Activated T-cell treated with anti-CD3 and anti-CD28 coated beads, Interleukin-2, amount 50 U/mL, for 24 hours (primary cell): ENCODE measurements at places on chromosomes 12 and 14.

- no peak overlapping the region for H3K27ac ChIP-seq
- peaks cover 41% of the 10 kb centered on the region for H3K4me1 ChIP-seq
Observed at GRCh38 chr12:46462641-46463355, 90.2 kb upstream of the SLC38A2 start.

DNA sequence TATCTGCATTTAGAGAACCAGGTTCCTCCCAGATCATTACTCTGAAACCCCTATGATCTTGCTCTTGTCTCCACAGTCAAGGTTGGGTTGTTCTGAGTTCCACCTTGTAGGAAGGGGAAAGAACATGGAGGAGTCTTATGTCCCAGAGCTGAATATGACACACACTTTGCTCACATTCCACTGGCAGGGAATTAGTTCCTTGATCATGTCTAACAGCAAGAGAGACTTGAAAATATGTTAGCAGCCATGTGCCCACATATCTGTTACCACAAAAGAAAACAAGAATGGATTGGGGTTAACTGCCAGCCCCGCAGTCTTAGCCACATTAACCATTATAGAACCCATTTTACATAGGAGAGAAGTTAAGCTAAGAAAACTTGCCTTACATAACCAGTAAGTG lies 71.1 kb upstream of the MDM1 start:
- H3K36me3 ChIP-seq = no peaks in the 10 kb centered on the region
- no peaks in the 10 kb centered on the region for H3K27me3 ChIP-seq
- DNase-seq = no peak
- H3K4me1 ChIP-seq = peaks cover 15% of the 10 kb centered on the region
- no peak overlapping the region for H3K4me3 ChIP-seq

DNA sequence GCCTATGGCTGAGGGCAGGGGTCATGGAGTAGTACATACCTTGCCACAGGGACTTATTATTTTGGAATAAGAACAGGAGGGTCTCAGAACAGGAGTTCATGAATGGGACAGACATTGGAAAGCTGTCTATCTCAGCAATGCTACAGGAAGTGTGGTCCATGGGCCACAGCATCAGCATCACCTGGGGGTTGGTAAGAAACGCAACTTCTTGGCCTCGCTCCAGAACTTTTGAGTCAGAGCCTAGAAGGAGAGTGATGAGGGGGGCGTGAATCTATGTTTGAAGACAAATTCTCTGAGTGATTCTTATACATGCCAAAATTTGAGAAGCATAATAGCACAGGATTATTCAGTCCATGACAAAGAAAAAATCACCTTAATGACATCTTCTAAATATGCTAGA lies 156.6 kb downstream of the RPAP3 start:
- no peak for DNase-seq
- peaks cover 11% of the 10 kb centered on the region for H3K4me1 ChIP-seq
- H3K27ac ChIP-seq = no peak overlapping the region
- no peaks in the 10 kb centered on the region for H3K36me3 ChIP-seq
- H3K27me3 ChIP-seq = no peaks in the 10 kb centered on the region

DNA sequence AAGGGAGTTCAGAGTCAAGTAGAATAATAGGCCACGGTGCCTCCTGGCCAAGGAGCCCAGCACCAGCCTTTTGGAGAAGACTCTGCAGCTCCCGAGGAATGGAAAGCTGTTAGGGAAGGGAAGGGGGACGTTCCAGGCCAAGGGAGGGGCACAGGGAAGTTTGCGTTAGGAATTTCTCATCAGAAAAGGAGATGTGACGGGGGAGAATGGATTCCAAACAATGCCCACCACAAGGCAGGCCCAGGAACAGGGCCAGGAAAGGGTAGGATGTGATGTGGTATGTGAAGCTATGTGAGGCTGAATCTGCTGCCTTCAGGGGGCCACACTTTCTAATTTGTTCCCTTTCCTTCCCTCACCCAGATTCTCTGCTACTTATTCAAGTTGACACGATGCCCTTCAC lies 46.0 kb downstream of the DGLUCY start:
- H3K27ac ChIP-seq = no peak overlapping the region
- H3K4me1 ChIP-seq = peaks cover 3% of the 10 kb centered on the region
- no peak for DNase-seq

- no peaks in the 10 kb centered on the region for H3K27me3 ChIP-seq
- H3K4me1 ChIP-seq = peaks cover under 1% of the 10 kb centered on the region
- no peaks in the 10 kb centered on the region for H3K36me3 ChIP-seq
- no peak overlapping the region for H3K27ac ChIP-seq
- DNase-seq = no peak
- H3K4me3 ChIP-seq = no peak overlapping the region
Observed at GRCh38 chr12:120283318-120283717, 8.4 kb downstream of the RNU4-2 start.
